ENCODE measurements at places on chromosomes 3 and 15.

DNA sequence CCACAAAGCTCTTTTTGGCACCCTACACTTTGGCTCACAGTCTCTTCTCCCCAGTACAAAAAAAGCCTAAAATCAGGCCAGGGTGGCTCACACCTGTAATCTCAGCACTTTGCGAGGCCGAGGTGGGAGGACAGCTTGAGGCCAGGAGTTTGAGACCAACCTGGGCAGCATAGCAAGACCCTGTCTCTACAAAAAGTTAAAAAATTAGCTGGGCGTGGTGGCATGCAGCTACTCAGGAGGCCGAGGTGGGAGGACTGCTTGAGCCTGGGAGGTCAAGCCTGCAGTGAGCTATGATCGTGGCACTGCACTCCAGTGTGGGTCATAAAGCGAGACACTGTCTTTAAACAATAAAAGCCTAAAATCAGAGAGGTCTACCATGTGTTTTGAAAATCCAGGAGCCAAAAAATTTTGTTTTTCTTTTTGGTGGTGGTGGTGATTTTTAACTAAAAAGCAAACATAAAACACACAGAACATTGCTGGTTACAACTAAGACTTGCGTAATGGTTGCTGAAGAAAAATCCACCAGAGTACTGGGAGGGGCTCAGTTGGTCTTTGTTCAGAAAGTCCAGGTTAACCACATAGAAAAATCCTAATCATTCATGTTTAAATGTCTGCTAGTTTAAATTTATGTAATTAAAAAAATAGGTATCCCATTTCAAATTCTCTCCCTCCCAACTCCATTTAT lies 1.6 kb upstream of the MAN2C1 start:
- no peak for DNase-seq

DNA sequence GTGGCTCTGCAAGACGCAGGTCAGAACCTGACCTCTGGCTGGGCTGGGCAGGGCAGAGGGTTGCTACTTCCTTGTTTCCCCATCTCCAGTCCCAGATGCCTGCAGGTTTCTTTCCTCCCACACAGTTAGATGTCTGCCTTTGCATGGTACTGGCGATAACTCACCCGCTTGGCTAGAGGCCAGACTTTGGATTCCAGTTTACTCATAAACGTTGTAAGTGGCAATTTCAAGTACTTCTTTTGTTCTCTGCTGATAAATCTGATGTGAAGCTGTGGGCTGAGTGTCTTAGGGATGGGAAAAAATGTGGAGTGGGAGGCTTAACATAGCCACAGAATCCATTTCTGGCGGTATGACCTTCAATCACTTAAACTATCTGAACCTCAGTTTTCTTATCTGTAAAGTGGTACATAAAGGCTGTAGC lies 194.2 kb downstream of the EBLN2 start:
- peak; percentile 60 for DNase-seq

GRCh38 chr15:91559066-91559465 lies 294.4 kb upstream of the SLCO3A1 start:
- no peak for DNase-seq

DNA sequence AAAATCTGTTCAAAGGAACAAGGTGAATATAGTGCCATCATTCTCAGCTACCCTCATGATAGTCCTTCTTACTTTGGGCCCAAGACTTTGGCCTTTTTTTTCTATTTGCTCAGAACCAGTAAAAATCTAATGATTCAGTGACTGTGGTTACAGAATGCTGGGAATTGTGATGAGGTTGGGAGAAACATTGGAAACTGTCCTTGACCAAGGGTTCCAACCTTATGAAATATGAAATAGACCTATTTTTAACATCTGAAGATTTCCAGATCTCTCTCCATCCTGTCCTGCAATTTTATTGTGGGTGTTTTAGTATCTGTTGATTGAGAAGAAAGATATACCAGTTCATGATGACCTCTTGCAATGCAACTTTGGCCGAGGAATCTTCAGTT lies 34.9 kb downstream of the TMEM45A start:
- no peak for DNase-seq

GRCh38 chr3:156797368-156797767 lies 28.8 kb upstream of the LEKR1 start:
- no peak for DNase-seq

DNA sequence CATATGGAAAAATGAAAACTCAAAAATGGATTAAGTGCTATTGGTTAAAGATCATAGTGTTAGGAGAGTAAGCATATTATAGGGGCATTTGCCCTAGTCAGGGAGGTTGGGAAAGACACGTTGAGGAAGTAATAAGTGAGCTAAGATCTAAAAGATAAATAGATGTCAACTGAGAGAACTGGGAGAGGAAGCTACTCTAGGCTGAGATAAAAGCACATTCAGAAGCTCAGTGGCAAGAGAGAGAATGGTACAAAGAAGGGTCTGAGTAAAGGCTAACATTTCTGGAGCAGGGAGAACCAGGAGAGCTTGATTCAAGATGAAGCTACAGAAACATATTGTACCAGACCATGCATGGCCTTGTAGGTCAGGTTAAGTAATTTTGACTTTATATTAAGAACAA lies 63.9 kb downstream of the TRPC1 start:
- no peak for DNase-seq

- no peak for DNase-seq
Observed at GRCh38 chr3:5140839-5141238, 18.7 kb downstream of the ARL8B start.

GRCh38 chr15:69536726-69537512 lies 84.3 kb downstream of the RPLP1 start:
- no peak for DNase-seq

DNA sequence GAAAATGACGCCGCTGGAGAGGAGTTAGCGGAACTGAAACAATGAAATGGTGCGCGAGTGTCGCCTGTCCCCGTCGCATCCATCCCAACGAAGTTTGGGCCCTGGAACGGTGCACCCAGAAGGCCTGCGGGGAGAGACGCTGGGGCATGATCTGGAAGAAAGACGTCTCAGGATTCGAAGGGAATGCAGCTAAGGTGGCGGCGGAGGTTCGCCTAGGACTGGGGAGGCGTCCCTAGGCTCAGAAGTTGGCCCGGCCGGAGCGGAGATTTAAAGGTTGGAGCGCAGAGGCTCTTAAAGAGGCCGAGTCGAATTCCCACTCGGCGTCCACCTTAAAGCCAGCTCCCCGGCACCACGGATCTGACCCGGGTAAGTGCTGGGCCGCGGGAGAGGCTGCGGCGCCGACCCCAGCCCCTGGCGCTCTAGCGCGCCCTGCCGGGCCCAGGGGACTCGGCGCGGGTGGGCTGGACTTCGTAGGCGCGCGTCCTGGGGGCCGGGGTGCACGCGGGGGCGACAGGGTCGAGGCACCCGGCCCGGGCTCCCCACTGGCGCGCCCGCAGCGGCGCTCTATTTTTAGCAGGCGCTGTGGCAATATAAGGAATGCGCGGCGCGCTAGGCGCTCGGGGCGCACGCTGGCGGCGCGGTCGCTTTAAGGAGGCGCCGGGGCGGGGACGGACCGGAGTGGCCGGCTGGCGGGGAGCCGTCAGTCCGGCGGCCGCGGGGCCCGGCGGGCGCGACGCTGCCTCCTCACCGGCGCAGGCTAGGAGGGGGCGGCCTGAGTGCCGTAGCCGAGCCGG lies at the start of gene MRAS:
Gene MRAS (plus strand): TSS at position 620 of the 794 bp plus-strand sequence. CDS start 24,305 bp downstream, outside the sequence.
- DNase-seq, result peak; percentile 67

All from transverse colon (tissue), 4 donors.